Esophagus squamous epithelium (tissue), 5 donors: ENCODE measurements at places on chromosomes 1 and 21.

DNA sequence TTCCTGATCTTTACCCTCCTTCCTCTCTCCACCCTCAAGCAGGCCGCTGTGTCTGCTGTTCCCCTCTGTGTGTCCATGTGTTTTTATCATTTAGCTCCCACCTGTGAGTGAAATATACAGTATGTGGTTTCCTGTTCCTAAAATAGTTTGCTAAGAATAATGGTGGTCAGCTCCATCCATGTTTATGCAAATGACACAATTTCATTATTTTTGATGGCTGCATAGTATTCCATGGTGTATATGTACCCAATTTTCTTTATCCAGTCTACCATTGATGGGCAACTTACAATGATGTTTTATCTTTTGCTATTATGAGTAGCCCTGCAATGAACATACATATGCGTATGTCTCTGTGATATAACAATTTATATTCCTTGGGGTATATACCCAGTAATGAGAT lies 133.4 kb upstream of the RGS18 start:
- DNase-seq: no peak

DNA sequence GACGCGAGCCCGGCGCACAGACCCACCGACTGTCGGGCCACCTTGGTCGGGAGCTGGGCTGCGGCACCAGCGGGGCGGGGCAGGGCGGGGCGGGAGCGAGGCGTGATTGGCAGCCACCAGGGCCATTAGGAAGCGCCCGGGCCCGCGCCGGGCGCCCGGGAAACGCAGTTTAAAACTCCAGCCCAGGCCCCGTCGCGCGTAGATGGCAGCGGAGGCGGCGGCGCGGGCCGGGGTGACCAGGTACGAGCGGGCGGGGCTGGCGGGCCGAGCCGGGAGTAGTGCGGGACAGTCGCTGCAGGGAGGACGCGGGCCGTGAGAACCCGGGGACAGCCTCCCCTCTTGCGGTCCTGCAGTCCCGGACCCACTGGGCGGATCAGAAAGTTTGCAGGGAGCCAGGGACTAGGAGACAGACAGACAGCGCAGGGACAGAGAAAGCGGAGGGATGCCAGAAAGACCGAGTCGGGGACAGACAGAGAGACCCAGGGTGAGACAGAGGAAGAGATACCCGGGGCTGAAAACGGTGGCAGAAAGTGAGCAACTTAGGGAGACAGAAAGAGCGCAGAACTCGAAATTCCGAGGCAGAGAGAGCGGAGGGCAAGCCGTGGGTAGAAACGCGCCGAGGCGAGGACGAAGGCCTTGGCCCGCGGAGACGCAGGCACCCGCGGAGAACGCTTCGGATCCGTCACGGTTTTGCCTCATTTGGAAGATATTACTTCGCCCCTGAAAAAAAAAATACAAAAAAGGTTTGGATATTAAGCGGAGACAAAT lies at the start of gene DMBX1:
TSS of gene DMBX1 (plus strand) at position 199 of the 768 bp plus-strand sequence. CDS start 17,175 bp downstream, outside the sequence.
- no peak for DNase-seq

DNA sequence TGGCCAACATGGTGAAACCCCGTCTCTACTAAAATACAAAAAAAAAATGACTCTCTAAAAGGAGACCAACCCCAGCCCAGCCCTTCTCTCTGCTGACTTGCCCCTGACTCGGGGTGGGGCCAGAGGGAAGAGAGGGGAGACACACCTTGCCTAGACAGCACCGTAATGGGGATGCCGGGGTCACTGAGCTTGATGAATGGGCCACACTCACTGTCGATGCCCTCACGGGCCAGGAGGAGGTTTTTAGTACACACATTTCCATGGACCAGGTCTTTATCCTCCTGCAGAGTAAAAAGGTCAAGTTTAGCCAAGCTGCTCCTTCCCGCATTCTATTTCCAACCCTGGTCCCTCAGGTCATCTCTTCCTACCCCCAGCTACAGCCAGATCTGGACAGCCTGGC lies 99.7 kb downstream of the RAVER2 start:
- no peak for DNase-seq

GRCh38 chr1:107897438-107898345 lies 67.3 kb downstream of the VAV3 start:
- DNase-seq: no peak

- DNase-seq: no peak
Measured at GRCh38 chr1:203644661-203645510, 18.3 kb downstream of the ATP2B4 start.

GRCh38 chr1:116853680-116854402 lies 55.9 kb upstream of the PTGFRN start:
- no peak for DNase-seq

DNA sequence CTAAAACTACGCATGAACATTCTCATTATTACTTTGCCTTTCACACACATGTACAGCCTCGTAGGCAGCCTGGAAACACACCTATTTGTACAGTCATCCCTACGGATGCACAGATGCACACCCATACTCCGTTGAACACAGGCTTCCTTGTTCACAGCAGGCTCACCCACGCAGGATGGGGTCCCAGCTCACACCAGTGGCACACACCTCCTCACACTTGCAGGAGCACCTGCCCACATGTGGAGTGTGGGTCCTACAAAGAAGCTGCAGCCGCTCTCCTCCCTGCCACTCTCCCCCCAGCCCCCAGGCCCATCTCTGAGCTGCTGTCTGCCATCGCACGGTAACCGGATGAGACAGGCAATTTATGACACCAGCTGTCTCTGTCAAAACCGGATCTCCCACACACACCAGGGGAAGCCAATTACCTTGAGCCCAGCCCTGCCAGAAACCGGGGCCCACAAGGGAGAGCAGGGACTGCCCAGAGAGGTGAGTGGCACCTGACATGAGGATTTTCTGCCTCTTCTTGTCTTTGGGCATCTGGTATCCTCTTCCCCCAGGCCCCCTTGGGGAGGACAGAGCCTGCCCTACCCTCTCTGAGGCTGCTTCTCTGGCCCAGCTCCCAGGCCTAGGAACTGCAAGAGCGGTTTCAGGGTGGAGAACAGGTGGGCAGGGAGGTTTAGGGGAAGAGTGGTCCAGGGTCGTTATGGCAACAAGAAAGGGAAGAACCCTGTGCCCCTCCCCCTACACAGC lies 175.4 kb downstream of the IGSF21 start:
- no peak for DNase-seq

DNA sequence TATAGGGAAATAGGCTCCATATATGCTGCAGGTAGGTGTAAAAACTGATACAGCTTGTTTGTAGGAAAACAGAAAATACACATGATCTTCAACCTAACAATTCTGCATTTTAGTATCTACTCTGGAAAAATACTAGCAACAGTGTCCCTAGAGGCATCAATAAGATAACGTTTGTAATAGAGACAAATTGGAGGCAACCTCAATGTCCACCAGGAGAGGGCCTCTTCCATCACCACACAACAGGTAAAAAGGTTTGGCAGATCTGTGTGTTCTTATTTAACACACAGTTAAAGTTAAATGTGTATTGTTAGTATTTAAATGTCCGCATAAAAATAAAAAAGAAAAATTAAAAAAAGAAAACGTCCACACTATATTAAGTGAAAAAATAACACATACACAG lies 5.4 kb downstream of the EIF2D start:
- DNase-seq: no peak

DNA sequence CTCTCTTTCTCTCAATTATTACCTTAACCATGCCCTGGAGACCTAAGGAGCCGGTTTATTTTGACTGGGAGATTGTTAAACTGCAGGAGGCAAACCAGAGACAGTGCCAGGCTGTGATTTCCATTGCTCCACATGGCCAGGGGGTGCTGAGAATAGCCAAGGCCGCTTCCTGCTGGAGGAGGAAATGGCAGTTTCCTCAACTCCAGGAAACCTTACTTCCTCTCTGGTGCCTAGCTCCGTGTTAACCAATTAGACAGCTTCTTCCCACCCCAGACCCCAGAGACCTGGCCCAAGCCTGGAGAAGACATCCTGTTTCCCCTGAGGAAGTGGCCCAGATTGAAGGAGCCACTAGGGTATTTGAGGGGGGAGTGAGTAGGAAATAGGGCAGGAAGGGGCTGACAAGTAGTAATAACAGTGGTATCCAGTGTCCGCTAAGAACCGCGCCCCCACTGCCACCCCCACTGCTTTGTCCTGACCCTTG lies 161.2 kb downstream of the PLPP3 start:
- no peak for DNase-seq

DNA sequence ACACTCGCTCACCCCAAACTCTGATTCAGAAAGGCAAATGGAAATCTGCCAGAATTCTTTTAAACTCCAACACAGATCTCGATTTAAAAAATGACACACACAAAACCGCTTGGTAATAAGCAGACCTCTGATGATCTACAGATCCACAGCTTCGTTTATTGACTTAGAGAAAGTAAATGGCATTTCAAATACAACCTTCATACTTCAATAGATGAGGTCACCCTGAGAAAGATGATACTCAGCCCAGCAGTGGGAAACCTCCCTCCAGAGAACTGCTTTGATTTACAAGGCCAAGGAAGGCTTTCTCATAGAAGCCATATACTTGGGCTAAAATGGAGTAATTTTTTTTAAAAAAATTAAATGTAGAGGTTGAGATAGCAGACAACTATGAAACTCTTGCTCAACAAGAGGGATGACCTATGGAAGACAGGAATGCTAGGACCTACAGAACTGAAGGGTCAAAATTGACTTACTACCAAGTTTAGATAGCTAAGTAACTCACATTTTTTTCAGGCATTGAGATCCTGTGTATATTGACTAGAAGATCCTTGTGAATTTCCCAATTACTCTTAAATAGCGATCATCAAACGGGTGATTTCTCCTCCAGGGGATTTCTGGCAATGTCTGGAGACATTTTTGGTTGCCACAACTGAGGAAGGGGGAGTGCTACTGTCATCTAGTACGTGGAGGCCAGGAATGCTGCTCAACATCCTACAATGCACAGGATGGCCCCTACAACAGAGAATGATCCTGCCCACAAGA lies 143.9 kb downstream of the CLIC6 start:
- no peak for DNase-seq

GRCh38 chr1:105362438-105362837 lies 1612.7 kb downstream of the AMY1C start:
- no peak for DNase-seq

DNA sequence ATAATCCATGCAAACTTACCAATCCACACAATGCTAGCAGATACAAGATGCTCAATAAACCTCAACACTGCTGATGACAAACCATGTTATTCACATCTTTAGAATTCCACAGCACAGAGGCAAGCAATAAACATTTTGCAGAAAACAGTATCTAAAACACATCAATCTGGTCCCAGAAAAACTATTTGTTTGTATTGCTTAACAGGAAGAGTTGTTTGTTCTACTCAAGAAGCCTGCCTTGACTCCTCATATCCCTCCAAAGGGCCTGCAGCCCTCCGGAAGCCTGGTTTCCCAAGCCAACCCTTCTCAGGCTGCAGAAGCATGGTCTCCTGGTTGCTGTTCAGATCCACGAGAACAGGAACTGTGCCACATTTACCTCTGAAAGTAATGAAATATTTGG lies 139.7 kb downstream of the RERE start:
- DNase-seq: no peak

DNA sequence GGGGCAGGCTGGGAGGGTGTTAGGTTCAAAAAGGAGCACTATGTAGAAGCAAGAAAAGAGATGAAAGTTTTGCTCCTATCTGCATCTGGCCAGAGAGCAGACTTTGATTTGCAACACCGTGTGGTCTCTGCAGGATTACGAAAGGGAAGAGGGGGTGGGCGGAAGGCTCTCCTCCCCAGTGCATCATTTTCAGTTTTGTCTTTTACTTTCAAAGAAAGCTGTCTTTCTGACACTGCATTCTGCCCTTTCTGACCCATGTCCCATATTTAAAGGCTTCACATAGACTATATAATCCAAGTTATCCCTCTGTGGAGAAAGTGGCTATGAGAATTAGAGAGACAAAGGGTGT lies 126.5 kb downstream of the RHOU start:
- DNase-seq: no peak

GRCh38 chr21:31730712-31731055 lies 1.2 kb downstream of the SCAF4 start:
- DNase-seq: no peak

DNA sequence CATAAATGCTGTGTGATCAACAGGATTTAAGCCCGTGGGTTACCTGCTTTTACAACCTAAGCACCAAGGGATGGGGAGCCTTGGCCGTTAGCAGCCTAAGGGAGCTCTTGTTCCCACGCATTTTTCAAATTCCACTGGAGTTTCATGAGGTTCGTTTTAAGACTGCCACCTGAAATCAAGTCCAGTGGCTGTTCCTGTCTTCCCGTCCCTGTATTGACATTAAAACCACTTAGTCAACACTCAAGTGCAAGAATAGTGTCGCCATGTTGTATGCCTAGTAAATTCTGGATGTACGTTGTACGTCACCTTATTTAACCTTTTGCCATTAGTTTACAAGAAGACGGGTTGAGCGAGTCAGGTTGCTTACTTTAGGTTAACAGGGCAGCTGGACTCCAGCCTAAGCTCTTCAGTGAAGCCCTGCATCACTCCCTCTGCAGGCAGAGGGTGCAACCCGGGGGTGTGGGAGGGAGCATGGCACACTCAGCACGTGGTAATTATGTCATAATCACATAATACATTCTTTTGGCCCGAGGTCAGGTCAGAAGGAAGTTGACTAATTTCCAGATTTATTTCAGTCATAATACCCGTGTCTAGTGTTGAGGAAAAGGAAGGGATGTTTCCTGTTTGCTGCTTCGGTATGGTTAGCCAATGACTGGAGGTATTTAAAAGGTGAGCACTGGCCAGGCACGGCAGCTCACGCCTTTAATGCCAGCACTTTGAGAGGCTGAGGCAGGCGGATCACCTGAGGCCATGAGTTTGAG lies 42.5 kb downstream of the CNST start:
- peak; percentile 5 for DNase-seq

DNA sequence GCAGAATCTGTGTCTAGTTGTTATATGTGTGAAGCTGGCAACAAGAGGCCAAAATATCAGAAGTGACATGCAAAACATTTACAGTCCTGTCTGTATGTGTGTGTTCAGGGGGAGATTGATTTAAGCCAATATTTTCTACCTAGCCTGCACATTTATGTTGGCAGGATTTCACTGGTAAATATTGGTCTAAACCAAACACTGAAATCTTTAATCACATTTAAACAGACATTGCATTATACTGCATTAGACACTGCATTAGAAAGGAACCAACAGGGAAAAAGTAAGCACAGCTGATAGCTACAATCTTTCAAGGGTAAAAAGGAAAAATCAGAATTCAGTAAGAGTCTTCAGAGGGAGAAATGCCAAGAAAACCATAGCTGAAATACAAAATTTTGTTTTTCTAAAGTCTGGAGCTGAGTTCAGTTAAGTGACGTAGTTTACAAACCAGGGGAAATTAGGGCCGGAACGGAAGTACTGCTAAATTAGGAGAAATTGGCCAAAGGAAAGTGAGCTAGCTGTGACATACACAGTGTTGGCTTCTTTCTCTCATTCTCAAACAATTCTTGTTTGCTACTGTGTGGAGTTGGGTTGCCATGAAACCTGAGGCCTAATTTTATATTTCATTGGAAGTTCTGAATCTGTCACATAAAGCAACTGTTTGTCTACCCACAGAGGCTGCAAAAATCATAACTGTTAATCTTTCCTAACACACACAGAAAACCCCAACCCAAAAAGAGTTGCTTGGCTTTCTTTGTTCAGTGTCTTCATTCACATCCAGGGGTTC lies 217.3 kb upstream of the SGIP1 start:
- DNase-seq: no peak

DNA sequence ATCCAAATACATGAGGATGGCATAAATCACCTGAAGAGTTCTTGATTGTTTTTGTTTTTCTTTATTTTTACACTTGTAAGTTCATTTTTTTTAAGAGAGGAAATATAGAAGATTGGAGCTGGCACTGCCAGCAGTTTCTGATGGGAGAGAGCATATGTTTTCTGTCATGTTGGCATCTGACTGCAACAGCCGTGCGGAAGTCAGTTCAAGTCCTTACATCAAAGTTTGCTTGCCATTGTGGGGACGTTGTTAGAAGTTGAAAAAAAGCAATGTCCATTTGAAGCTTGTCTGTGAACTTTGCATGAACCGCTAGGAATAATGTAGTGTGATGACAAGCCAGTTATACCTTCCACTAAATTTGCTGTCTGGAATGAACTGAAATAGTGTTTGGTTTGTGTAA lies 126.5 kb upstream of the USH2A start:
- DNase-seq: no peak
